ENCODE measurements at places on chromosomes 6 and 20.

GRCh38 chr20:24507182-24507853 is 37.9 kb downstream of the SYNDIG1 start:
- DNase-seq = no peak

DNA sequence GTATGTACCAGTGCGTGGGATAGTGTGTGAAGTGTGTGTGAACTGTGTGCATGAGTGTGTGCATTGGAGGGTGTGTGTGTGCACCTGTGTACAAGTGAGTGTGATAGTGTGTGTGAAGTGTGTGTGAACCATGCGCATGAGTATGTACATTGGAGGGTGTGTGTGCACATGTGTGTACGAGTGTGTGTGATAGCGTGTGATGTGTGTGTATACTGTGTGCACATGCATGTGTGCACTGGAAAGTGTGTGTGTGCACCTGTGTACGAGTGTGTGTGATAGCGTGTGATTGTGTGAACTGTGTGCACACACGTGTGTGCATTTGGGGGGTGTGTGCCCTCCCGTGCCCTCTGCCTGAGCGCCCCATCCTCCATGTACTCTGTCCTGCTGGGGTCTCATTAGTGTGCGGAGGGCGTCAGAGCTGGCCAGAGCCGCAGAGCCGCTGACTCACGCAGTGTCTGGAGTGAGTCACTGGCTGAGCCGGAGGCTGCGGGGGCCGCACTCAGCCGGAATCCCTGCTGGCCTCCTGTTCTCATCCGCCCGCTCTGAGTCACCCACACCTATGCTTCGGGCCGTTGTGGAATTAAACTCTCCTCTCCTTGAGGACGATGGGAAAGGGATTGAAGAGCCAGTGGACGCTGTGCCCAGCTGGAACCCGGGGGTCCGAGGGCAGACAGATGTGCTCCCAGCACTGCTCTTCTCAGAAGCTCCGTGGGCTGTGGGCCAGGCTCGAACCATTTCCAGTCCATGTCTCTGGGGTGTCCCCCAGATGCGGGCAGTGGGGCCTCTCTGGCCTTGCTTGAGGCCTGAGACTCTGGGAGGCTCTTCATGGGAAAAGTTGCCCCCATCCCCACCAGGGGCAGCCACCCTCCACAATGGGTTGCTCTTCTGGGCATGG is 27.3 kb upstream of the STX16 start:
- DNase-seq = no peak

GRCh38 chr6:134029495-134030455 is 22.6 kb downstream of the SLC2A12 start:
- DNase-seq = no peak

DNA sequence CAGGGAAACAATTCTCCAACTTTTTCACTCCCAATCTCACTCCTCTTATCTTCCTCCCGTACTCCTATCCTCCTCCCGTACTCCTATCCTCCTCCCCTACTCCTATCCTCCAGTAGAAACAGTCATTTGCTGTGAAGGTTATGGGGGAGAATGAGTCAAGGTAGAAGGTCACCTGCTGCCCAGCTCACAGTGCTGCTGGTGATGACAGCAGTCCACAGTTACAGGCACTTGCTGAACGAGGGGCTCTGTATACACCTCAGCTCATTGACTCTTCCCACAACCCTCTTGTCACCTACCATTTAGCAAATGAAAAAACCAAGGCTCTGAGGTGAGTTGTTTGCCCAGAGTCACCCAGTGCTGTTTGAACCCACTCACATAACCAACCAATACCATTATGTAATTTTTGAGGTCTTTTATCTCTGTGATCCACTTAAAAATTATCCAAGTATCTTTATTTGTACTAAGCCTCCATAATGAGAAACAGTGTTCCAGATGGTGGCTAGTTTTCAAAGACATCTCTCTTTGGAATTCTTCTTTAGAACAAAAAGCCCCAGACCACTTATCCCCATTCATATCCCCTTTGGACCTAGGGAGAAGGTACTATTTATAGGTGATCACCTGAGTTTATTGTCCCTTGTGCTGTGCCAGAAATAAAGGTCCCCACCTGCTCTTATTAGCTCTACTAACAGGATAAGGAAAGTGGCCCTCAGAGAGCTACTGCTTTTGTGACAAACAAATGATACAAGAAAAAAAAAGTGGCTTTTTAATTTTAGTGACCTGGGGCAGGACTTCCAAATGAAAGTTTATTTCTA is 53.2 kb downstream of the PTPN1 start:
- DNase-seq = no peak

Data from KBM-7 (cell line).